ENCODE measurements at places on chromosomes 1 and 21.

DNA sequence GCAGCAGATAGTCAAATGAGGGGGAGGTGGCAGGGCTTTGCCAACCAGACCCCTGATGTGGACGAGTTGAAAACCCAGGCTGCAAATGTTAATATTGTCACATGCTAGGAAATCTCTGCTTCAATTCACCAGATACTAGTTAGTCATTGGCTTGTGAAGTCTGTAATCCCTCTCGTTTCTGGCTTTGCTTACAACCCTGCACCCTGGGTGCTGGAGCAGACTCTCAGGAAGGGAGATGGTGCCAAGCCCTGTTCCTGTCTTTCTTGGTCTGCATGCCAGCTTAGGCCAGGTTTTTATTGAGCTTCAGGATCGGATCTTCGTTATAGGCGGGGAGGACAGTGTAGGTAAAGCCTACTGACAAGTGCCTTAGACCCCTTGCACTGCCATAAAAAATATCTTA lies 53.3 kb downstream of the MDM4 start:
- DNase-seq: no peak

- no peak for DNase-seq
Measured at GRCh38 chr1:58209575-58209974, 337.0 kb downstream of the OMA1 start.

GRCh38 chr1:55696181-55696754 lies 481.1 kb upstream of the USP24 start:
- no peak for DNase-seq

- no peak for DNase-seq
Measured at GRCh38 chr1:64983110-64983509, 16.8 kb upstream of the JAK1 start.

GRCh38 chr1:245036102-245036501 lies 118.7 kb upstream of the KIF26B start:
- DNase-seq: no peak

Measured in hematopoietic multipotent progenitor cell treated with erythropoietin and hydrocortisone succinate and interleukin-3 and kit ligand, for 8 days (in vitro differentiated cells).